ENCODE measurements at places on chromosomes 2 and 18. TPM values are rescaled to one million over a fixed set of nuclear protein-coding genes. Genes with fewer than 3 reads are reported as not detected.

Gene CRYGC
- not detected for total RNA-seq

Gene NOSTRIN
- total RNA-seq: 0.43 TPM

Gene UGT1A5
- total RNA-seq: not detected

Gene PRSS56
- not detected for total RNA-seq

Gene ZNF513
- total RNA-seq: 11.9 TPM

Gene SERPINB4
- not detected for total RNA-seq

Gene AFF3
- total RNA-seq: 19.4 TPM

Gene TRIM43
- total RNA-seq: not detected

Gene ACTG2
- total RNA-seq: 59.6 TPM

Gene CSRNP3
- 2.9 TPM for total RNA-seq

Gene FBXO48
- total RNA-seq: 0.32 TPM

Gene FAM136A
- total RNA-seq: 32.8 TPM

Gene CPO
- total RNA-seq: not detected

Gene CPLX4
- total RNA-seq: under 0.01 TPM

Gene CRYGD
- not detected for total RNA-seq

Data from fibroblast of villous mesenchyme (primary cell).